ENCODE measurements at places on chromosomes 4 and X.

- no peak for DNase-seq
Observed at GRCh38 chr4:14568351-14568750, 433.9 kb upstream of the CPEB2 start.

DNA sequence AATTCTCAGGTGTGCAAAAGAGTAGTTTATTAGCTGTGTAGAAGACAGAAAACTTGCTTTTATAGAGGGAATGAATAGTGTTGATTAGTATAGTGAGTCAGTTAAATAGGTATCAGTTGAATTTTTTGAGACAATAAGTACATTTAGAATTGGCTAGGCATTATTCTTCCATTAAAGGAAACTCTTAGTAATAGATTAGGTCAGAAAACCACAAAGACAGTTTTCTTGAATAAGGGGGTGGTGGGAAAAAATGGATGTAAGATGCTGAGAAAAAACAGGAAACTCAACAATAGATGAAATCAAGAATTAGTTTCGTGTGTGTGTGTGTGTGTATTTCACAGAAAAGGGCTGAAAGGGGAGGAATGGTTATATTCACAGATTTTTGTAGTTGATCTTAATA lies 16.8 kb downstream of the CD38 start:
- DNase-seq, result no peak

DNA sequence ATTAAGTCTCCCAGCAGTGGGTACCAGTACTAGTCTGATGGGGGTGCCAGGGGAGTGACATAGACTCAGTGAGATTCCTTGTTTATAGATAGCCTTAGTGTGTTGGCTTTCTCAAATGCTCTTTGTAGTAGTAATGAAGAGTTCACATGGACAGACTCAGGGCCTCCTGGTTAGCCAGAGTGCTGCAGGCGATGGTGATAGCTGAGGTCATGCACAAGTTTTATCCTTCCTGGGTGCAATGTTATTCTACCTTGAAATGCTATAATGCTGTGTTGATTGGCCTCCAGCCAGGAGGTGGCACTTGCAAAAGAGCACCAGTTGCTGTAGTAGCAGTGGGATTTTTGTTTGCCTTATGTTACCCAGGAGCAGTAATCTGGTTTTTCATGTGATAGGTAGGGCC lies 35.5 kb upstream of the ADH4 start:
- DNase-seq, result no peak

- DNase-seq, result no peak
Observed at GRCh38 chr4:154329939-154330338, 161.7 kb downstream of the DCHS2 start.

DNA sequence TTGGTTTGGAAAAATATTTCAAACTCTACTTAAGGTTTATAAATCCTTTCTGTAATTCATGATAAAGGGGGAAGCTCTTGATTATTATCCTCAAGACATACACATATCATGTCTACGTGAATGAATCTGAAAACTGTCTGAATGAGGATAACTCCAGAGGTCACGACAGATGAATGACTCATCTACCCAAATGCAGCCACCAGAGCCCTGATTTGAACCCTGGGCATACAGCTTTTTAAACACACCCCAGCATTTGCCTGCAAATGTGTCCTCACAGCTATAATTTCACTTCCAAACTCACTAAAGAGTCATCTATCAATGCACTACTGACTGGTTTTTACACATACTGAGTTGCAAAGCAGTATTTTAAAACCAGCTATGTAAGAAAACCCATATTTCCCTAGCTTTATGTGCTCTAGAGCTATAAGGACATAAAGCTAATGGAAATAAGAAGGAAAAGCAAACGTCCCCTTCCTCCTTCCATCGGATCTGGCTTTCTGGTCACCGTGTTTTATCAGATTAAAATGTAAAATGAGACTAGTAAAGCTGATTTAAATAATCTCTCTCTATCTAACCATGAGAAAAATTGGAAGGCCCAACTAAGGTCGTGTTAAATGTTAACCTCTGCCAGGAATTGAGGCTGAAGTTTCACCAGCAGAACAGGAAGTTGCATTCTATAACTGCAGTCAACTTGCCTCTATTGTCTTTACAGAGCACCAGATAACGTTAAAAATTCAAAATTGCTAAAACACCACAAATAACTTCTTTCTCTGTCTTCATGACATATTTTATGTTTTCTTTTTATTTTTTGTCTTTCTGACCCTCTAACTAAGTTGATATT lies 63.1 kb upstream of the SPP1 start:
- no peak for DNase-seq

GRCh38 chr4:89294573-89295269 lies 12.9 kb downstream of the GPRIN3 start:
- no peak for DNase-seq

DNA sequence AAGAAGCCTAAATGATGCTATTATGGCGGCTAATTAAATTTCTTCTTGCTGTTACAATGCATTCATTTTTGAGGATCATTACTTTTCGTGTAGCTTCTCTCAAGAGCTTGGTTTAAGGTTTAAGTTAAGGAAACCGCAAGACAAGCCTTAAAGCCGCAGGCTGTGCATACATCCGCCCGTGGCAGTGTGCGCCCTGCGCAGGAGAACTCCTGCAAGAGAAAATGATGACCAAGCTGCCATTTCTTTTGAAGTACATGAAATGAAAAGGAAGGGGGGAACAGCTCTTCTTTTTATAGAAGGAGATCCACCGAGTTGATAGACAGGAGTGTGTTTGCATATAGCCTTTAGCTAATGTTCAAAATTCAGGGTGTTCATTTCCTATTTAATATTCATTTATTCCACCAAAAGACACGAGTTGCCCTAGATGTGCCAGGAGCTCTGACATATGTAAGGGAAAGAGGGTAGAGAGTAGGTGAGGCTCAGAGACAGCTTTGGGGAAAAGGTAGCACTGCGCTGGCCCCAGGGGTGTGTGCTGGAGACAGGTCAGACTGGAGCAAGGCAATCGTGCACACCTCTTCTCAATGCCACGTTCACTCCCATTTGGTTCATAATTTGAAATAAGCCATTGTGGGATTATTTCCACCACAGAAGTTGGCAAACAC lies 112.1 kb upstream of the LDB2 start:
- DNase-seq, result no peak

- no peak for DNase-seq
Observed at GRCh38 chrX:633043-633984, 2.7 kb downstream of the SHOX start.

DNA sequence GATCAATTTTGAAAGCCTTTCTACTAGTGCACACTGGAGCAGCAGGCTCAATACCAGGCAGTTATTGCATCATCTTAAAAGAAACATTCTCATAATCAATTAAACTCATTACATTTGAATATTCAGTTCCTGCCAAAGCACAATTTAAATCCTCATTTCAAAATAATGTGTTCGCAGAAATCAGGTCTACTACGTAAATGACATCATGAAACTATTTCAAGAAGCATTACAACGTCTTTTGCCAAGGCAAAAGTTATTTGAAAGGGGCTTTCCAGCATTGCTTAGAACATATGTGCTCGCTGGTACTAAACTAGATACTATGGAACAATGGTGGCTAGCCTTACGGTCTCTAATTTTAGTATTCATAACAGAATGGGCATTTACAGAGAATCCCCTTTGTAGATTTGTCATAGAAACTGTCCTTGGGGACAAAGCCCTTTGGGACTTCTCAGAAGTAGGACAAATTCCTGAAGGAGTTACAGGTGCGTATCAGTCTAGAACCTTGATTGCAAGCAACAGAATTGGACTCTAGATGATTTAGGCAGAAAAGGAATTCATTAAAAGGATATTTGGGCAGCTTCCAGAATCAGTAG lies 27.6 kb upstream of the HUWE1 start:
- DNase-seq, result no peak

DNA sequence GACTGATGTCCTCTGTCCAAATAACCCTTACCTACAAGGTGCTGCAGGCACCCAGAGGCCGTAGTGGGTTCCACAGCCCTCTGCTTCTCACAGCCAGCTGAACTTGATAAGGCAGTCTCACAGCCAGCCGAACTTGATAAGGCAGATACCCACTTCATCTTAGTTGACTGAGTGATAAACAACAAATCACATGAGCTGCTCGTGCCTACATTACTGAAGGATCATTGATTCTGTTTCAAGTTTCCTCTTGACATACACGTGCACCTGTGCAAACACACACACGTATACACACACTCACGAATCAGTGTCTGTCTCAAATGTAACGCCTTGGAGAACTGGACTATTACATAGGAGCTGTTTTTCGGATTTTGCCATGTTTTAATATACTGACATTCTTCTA lies 276.3 kb downstream of the DCTD start:
- DNase-seq, result no peak

- no peak for DNase-seq
Observed at GRCh38 chrX:36803151-36803550, 205.0 kb upstream of the FAM47C start.

- DNase-seq, result no peak
Observed at GRCh38 chrX:134186362-134187121, 50.4 kb upstream of the CCDC160 start.

GRCh38 chr4:184324939-184325477 lies 107.3 kb upstream of the ENPP6 start:
- no peak for DNase-seq

GRCh38 chr4:89739311-89739988 lies 97.5 kb downstream of the SNCA start:
- no peak for DNase-seq

- DNase-seq, result no peak
Observed at GRCh38 chr4:6696611-6697010, 2.9 kb downstream of the S100P start.

DNA sequence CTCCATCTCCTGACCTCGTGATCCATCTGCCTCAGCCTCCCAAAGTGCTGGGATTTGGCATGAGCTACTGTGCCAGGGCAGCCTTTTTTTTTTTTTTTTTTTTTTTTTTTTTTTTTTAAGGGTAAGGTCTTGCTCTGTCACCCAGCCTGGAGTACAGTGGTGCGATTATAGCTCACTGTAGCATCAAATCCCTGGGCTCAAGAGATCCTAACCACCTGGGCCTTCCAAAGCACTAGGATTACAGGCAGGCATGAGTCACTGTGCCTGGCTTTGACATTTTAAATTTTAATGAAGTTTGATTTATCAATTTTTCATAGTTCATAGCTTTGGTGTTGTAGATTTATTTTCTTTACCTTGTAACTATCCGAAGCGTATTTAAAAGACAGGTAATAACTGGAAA lies 17.8 kb upstream of the OCIAD2 start:
- DNase-seq, result no peak

DNA sequence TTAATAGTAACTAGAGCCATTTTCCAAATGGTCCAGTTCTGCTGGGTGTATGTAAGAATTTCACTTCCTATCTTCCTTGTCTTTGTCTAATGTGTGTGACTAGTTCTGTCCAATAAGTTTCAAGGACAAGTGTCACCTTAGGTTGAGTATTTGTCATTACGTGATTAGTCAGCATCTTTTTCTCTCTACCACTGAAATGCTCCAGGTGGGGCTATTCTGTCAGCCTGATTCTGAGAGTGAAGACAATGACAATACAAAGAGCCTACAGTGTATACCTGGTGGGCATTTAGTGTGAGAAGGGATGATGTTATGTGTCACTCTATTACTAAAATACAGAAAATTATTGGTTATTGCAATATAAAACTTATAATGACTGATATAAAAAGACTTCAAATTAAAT lies 876.3 kb downstream of the C4orf33 start:
- no peak for DNase-seq

GRCh38 chr4:148808416-148808815 lies 366.2 kb upstream of the NR3C2 start:
- DNase-seq, result no peak

DNA sequence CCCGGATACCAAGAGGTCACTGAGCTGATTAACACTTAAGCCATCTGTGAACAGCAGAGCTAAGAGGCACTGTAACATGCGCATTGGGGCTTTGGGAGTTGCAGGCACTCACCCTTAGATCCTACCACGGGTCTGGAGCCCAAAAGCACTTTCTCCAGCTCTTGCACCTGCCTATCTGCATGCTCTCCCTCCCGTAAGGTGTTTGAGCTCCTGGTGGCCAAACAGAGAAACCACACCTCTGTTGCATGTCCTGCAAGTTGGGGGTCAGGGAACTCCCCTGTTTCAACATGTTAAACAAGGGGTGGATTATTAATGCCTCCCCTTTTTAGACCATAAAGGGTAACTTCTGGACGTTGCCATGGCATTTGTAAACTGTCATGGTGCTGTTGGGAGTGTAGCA lies 49.8 kb downstream of the GYPA start:
- no peak for DNase-seq
